ENCODE measurements at places on chromosomes 7 and 10. TPM values are rescaled to one million over a fixed set of nuclear protein-coding genes. Genes with fewer than 3 reads are reported as not detected.

DNA sequence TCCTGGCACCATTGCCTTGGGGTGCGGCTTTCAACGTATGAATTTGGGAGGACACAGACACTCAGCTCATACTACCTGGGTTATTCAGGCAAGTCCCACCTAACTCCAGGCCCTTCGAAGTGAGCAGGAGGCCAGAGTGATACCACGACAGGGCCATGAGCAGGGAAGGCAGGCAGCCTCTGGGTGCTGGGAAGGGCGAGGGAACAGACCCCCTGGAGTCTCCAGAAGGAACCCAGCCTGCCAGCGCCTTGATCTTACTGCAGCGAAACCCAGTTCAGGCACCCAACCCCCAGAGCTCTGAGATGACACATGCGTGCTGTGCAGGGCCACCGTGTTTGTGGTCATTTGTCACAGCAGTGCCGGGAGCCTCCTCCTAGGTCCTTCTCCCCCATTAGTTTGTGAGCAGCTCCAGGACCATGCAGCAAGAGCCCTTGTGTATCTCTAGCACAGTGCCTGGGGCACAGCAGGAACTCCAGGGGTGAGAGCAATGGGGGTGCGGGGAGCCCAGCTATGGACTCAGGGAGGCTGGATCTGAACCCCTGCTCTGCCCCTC, 7.7 kb upstream of the INSIG1 start:
- DNase-seq = no peak

GRCh38 chr10:8498881-8499280, 444.4 kb downstream of the GATA3 start:
- DNase-seq = no peak

DNA sequence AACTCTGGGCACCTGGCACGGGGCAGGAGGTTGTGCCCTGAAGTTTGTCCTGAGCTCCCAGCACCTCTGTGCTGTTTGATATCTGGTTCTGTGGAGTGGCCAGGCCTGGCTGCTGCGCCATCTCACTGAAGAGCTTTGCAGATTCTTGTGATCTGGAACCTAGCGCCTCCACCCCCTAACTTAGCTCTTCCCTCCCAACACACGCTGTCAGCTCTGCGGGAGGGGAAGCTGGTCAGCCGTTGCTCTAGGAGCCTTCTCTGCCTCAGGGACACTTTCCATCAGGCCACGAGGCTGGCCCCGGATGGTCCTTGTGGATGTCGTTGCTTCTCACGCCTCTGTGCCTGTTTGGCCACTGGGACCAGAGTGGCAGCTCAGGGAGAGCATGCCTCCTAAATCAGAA, 213.2 kb downstream of the CCDC3 start:
- no peak for DNase-seq

IDI2 gene
- polyA plus RNA-seq = not detected

CACNB2 gene
- polyA plus RNA-seq = 101 TPM

RET gene
- polyA plus RNA-seq = not detected

Measured in cardiac muscle cell (in vitro differentiated cells and primary cell).